HT-29 (cell line): ENCODE measurements at places on chromosomes 4 and X. TPM values are rescaled to one million over a fixed set of nuclear protein-coding genes. Genes with fewer than 3 reads are reported as not detected.

- DNase-seq = peak; percentile 42
These were observed 85.7 kb downstream of the DIAPH2 start for GRCh38 chrX:96770315-96770714.

DNA sequence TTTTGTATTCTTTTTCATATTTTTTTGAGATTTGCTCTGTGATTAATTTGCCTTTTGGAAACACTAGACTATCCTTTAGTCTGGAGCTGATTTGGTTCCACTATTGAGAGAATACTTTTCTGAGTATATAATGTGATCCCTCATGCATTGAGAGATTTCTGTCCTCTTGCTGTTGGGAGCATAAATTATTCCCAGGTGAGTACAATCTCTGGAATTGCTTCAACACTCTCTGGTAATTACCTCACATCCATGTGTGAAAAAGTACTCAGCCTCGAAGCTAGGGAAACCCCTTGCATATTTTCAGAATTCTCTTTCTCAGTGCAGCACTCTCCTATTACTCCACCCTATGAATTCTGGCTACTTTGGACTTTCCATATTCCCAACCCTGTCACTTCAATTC is 550.0 kb downstream of the RAPGEF2 start:
- no peak for DNase-seq

DNA sequence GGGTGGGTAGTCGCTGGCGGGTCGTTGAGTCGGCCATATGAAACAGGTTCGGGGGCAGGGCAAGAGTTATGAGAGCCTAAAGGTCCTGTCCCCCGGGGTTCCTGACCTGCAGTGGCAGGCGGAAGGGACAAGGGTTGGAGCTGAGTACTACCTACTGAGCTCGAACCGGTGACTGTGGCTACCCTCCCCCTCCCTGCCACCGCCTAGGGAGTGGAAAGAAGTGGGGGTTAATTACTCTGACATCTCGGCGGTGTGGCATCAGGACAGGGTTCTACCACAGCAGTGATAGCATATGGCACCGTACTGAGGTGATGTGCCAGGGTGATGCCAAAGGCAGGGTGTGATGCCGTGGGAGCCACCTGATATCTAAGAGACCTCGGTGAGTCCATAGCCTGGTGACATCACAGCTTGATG is 307 bp downstream of the ATG4A start:
- DNase-seq = no peak

GRCh38 chr4:108601106-108601505 is 19.3 kb upstream of the RPL34 start:
- DNase-seq = no peak

GRCh38 chr4:182752158-182752910 is 164.9 kb downstream of the DCTD start:
- DNase-seq = no peak

DNA sequence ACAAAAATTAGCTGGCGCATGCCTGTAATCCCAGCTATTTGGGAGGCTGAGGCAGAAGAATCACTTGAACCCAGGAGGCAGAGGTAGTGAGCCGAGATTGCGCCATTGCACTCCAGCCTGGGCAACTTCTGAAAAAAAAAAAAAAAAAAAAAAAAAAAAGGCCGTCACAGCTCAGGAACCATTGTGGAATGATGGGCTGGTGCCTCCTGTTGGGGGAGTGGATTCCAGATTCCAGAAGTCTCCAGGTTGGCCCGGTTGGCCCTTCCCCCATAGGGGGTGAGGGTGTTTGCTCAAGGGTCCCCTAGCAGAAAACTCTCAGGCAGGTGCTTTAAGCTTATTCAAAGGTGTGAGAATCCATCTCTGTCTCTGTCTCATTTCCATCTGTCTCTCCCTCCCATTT is 11.5 kb downstream of the SH3TC1 start:
- DNase-seq = no peak

GRCh38 chr4:24764345-24764744 is 31.0 kb upstream of the SOD3 start:
- no peak for DNase-seq

DNA sequence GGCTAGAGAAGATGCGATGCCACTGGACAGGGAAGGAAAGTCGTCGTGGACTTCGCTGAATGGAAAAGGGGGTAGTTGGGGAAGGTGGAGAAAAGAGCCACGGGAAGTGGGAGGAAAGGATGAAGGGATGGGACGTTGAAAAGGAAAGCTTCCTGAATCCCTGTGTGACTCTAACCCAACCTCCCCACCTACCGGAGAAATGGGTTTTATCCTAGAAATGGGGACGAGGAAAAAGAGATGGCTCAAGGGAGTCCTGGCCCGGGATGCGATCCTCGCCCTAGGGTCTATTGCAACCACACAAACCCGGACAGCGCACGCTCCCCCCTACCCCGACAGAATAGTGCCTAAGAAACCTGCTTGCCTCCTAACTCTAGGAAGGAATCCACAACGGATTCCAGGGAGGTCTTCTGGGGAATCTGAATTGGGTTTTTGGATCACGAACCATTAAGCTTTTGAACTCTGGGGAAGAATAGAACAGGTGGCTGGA is 738 bp upstream of the TSPAN5 start:
- DNase-seq = peak; percentile 32

DNA sequence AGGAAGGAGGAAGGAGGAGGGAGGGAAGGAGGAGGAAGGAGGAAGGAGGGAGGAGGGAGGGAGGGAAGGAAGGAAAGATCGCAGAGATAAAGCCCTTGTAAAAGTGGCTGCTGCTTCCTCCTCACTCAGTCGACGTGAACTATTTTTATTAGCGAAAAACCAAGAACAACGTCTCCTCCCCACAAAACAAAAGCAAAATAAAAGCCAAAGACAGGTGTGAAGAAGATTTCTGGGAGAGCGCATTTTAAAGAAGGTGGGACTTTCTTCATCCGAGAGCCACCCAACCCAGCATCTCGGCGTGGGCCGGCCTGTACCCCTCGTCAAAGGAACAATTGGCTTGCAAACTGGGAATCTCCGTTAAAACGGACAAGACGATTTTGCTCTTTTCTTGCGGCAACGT is 40.7 kb upstream of the ASMTL start:
- no peak for DNase-seq

DNA sequence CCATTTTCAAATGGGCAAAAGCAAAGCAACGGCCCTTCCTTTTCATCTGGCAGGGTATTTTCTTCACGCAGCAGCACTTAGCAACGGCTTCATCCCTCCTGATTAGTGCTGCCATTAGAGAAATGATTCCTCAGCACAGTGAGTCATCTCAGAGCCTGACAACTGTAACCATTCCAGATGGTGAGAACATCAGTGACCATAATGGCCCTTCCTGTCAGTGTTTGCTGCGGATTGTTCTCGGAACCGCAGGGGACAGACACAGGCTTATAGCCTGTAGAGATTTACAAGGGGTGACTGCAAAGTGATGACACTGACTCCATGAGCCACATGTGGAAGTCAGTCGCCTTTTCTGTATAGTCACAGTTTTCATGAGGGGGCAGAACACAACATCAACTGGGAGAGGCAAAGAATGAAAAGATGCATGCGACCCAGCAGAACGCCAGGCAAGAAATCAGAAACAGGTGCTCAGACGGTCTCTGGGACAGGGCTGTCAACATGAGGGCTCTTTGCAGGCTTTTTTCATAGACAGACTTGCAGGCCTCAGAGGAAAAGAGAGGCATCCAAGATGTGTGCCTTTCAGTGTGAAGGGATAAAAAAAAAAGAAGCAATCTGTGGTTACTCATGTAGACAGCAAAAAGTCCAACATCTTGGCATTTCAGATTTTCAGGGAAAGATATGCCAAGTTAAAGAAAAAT is 69.9 kb upstream of the FBXW7 start:
- no peak for DNase-seq

GRCh38 chrX:2388669-2389068 is 112.1 kb downstream of the DHRSX start:
- DNase-seq = no peak

- DNase-seq = no peak
These were observed 54.7 kb downstream of the ANAPC10 start for GRCh38 chr4:145043306-145043705.

- no peak for DNase-seq
These were observed 109.3 kb upstream of the MSX1 start for GRCh38 chr4:4750187-4750586.

GRCh38 chr4:45215976-45216542 is 489.7 kb upstream of the GNPDA2 start:
- no peak for DNase-seq

DNA sequence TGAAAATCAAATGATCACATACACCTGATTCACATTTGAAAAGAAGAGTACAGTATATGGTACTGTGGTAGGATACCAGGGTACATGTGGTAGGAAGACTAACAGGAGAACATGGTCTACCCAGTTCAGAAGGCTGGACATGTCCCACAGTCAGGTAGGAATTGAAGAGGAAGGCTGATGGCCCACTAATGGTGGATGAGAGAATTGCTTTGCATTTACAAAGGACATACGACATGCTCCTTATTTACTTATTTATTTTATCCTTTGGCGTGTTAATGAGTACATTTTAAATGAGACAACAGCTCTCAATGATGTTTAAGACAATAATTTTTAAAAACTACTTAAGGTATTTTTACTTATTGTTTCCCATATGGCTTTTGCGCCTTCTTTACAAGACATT is 106.7 kb upstream of the BMP2K start:
- peak; percentile 43 for DNase-seq

The UNC5C gene
- not detected in 2 replicates for total RNA-seq

The TENM3 gene
- 4.4 and 5.3 TPM in 2 replicates for total RNA-seq

The CXXC4 gene
- 0.21 and 0.56 TPM in 2 replicates for total RNA-seq

The FRMPD4 gene
- total RNA-seq = not detected in 2 replicates

The CCDC149 gene
- total RNA-seq = 0.34 and 0.92 TPM in 2 replicates

The LGI2 gene
- not detected in 2 replicates for total RNA-seq

The TAF7L gene
- total RNA-seq = not detected in 2 replicates

The PAGE2B gene
- total RNA-seq = not detected in 2 replicates

The FGF5 gene
- total RNA-seq = not detected in 2 replicates

The RIPPLY1 gene
- total RNA-seq = 0.28 TPM in 1 of 2 replicates, not detected in the other
